ENCODE measurements at places on chromosomes 6 and 20.

DNA sequence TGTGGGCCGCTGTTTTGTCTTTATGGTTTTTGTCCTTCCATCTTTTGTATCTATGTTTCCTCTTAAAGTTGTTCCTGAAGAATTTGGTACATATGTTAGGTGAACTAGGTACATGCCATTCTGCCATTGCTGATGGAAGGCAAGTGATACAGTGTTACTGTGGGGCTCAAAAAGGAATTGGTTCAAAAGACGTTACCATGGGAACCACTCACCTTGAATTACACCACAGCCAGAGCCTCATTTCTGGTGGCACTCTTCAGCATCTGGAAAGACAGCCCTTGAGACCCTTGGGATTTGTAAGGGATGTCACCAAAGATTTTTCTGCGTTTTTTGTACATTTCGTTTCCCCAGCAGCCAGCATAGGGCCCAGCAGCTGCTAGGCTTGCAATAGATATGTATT lies 31.9 kb downstream of the TMEM181 start:
- no peak for DNase-seq

DNA sequence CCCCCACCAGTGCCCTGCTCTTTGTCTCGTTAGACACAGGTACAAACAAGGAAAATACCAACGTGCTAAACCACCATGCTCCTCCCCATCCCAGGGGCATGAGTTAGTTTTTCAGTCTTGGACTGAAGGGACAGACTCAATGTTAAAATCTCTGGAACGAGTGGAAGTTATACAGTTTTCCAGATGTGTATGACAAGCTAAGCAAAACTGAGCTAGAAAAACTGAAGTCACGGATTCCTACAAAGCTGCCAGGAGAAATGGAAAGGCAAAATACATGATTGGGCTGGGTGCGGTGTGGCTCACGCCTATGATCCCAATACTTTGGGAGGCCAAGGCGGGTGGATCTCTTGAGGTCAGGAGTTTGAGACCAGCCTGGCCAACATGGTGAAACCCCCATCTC lies 34.3 kb upstream of the QKI start:
- no peak for DNase-seq

GRCh38 chr6:69820438-69820837 lies 23.6 kb upstream of the LMBRD1 start:
- DNase-seq, result no peak

GRCh38 chr6:11585426-11586016 lies 48.0 kb downstream of the TMEM170B start:
- DNase-seq, result no peak

GRCh38 chr20:33948480-33948879 lies 45.2 kb upstream of the RALY start:
- DNase-seq, result no peak

DNA sequence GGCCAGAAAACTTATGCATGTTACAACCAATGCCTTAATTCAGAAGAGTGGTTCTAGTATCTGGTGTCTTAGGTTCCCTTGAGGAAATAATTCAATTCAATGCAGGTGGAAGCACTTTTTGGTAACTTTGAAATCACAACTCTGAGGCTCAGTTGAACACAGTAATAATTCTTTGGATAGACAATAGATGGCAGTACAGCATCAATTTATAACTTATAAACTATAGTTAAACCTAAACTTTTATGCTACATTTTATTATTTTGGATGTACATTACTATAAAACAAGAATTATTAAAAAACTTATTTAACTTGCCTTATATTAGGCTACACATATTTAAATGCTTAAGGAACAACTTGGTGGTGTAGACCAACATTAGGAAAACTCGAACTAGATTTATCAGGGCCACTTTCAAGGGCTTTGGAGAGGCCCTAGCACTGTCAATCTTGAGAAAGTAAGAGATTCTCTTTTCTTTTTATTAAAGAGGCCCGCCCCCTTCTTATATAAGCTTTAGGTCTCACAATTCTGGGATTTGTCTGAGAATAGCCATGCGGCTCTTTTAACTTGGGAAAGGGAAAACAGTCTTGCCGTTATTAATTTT lies 85.9 kb downstream of the CRYBG1 start:
- DNase-seq, result no peak

GRCh38 chr6:66321017-66321416 lies 614.0 kb upstream of the EYS start:
- DNase-seq, result no peak

GRCh38 chr6:23031986-23032385 lies 462.6 kb downstream of the HDGFL1 start:
- no peak for DNase-seq

GRCh38 chr6:144722154-144722737 lies 437.1 kb downstream of the UTRN start:
- DNase-seq, result no peak

- DNase-seq, result no peak
These were observed 48.2 kb upstream of the ASIP start for GRCh38 chr20:34193051-34193450.

DNA sequence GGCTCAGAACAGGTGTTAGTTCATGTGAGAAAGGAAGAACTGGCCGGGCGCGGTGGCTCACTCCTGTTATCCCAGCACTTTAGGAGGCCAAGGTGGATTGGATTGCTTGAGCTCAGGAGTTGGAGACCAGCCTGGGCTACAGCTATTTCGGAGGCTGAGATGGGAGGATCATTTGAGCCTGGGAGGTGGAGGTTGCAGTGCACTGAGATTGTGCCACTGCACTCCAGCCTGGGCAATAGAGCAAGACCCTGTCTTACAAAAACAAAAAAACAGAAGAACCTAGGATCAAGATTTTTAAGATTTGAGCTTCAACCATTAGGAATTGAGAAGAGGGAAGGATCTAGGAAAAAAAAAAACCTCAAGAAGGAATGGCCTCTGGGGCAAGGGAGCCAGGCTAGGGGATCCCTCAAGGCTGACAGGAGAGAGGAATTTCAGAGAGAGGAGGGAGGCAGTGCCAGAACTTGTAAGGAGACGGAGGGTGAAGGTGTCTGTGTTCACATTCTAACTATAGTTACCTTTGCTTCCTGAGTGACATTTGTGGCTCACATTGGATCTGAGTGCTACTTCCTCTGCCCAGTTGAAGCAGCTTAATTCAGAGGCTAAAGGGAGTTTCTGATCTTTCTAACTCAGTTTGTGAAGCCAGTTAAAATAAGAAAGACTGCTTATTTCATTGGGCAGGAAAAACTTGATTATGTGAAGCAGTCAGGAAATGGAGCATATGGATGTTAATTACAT lies 26.1 kb downstream of the CHMP4B start:
- no peak for DNase-seq

- DNase-seq, result no peak
These were observed 1.7 kb downstream of the RSPO3 start for GRCh38 chr6:127120023-127120786.

DNA sequence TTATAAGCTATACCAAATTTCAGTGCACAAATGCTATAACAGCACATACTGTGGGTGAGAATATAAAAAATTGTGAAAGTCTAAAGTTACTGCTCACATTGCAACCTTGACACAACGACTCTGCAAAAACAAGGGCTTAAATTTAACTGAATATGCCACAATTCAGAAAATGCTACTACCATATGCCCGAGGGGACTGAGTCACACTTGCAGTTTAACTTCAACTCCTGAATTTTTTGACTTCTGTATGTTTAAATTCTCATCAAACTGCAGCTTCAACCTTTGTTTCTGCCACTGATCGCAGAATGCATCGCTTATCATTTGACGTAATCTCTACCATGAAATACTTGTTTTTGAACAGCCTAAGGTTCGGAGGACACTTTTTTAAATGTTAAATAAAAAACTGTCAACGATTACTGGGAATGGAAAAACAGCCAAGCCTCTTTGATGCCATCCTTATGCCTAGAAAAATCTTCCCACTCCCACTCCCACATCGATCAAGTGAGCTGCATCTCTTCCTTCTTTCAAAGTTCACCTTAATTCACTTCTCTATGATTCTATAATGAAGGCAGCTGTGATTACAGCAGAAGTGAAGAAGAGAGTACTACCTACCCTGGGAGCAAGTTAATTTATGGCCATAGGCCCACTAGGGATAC lies 136.5 kb downstream of the ATXN1 start:
- no peak for DNase-seq

DNA sequence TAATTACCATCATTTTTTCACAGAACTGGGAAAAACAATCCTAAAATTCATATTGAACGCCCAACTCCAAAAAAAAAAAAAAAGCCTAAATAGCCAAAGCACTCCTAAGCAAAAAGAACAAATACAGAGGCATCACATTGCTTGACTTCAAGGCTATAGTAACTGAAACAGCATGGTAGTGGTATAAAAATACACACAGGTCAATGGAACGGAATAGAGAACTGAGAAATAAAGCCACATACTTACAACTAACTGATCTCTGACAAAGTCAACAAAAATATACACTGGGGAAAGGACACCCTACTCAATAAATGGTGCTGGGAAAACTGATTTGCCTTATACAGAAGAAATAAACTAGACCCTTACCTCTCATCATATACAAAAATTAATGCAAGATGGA lies 89.6 kb downstream of the MRAP2 start:
- DNase-seq, result no peak

DNA sequence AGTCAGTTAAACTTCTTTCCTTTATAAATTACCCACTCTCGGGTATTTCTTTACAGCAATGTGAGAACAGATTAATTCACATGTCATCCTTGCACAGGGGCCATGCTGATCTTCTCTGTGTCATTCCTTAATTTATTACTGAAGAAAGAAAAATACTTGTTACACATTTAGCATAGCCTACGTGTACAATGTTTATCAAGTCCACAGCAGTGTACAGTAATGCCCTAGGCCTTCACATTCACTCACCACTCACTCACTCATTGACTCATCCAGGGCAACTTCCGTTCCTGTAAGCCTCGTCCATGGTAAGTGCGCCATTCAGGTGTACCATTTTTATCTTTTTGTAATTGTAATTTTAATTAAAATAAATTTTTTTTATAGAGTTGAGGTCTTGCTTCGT lies 73.6 kb downstream of the RSPH3 start:
- no peak for DNase-seq

- DNase-seq, result no peak
These were observed 111.1 kb upstream of the DUSP22 start for GRCh38 chr6:181049-181654.

GRCh38 chr6:81613606-81614005 lies 138.9 kb downstream of the TENT5A start:
- no peak for DNase-seq

GRCh38 chr20:40463171-40463570 lies 225.9 kb downstream of the MAFB start:
- no peak for DNase-seq

All from effector CD4-positive, alpha-beta T cell (primary cell).